GM12878 (cell line): ENCODE measurements at places on chromosomes 1 and 21.

DNA sequence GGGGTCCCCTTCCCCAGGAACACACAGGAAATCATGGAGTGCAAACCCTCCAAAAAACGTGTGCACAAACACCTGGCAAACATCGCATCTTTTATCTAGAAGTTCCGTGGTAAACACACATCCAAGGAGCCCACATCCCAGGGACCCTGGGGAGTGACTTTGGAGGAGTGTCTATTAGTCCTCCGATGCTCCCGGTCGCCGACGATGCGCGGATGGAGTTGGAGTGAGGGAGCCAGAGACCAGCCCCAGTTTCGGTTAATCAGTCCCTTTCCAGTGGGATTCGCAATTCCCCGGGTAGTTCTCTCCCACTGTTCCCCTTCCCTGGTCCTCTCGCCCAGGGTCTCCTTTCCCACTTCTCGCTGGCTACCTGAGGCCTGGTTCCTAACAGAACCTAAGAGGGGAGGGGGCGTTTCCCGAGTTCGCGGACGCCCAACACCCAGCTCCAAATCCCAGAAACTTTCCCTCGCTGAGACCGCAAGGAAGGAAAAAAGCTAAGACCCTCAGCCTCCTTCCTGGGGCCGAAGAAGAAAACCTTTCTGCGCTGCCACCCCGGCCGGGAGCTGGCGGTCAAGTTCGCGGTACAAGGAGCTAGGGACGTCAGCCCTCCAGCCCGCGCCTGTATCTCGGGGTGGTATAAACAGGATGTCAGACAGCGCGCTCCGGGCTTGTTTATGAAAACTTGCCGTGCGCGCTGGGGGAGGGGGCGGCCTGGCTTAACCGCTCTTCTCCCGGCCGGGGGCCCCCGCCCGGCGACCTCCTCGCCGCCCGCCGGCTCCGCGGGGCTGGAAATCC, 787 bp downstream of the JAK1 start:
- DNase-seq, result no peak

GRCh38 chr1:184255560-184255959, 131.3 kb upstream of the C1orf21 start:
- no peak for DNase-seq

DNA sequence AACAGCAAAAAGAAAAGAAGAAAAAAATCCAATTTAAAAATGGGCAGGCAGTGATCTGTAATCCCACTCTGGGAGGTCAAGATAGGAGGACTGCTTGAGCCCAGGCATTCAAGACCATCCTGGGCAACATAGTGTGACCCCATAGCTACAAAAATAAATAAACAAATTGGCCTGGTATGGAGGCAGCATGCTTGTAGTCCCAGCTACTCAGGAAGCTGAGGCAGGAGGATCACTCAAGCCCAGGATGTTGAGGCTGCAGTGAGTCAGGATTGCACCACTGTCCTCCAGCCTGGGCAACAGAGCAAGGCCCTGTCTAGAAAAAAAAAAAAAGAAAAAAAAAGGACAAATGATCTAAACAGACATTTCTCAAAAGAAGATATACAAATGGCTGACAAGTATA, 99.6 kb downstream of the EIF4G3 start:
- DNase-seq, result no peak

GRCh38 chr1:234642428-234642827, 32.5 kb upstream of the IRF2BP2 start:
- DNase-seq, result no peak

- DNase-seq, result no peak
Measured at GRCh38 chr1:235906436-235906835, 39.7 kb upstream of the LYST start.

DNA sequence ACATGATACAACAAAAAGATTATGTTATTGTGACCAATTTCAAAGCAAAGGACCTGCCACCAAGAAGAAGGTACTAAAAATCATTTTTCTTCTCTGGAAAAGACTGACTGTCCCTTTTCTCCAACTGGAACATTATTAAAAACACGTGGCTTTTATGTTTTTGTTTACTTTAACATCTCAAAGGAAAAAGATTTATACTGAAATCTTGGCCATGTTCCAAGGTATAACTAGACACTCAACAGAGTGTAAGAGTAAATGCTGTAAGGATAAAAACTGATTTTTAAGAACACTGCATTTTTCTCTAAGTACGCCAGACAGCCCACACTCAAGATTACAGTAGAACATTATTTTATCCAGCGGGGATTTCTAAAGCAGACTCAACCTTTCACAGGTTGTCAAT, 62.1 kb downstream of the BRWD1 start:
- DNase-seq, result no peak

DNA sequence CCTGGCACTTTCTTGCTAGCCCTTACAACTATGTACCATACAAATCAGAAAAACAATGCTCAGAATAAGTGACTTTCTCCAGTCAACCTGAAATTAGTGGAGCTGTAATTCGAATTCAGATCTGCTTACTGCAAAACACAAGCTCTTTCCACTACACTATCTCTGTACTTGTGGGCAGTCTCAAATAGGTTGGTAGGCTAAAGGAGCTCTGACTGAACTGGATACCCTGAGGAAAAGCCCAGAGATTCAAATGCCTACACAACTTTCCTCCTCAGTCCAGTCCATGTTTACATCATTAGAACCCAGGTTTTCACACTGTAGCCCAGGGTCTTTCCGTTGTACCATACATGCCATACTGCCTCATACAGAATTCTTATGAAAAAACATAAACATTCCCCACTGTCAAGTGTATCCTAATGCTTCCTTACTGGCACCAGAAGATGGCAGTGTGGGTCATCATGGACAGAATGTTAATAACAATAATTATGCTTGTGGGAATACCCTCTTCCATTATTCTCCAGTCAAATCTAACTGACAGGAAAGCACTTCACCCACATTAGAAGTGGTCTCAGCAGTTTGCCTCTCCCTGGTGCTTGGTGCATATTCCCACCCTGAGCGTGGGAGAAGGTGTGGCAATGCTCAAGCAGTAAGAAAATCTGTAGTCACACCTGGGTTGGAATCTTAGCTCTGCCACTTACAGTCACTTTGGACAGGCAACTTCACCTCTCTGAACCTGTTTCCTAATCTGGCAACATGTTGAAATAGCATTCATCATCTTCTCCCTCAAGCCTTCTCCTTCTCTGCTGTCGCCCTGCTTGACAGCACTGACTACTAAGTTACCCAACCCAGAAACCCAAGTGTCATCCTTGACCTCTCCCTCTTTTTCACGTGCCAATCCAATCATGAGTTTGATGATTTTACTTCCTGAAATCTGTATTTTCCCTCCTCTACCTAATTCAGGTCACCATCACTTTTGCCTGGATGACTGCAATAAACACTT, 14.4 kb upstream of the ZFYVE9 start:
- DNase-seq, result no peak

DNA sequence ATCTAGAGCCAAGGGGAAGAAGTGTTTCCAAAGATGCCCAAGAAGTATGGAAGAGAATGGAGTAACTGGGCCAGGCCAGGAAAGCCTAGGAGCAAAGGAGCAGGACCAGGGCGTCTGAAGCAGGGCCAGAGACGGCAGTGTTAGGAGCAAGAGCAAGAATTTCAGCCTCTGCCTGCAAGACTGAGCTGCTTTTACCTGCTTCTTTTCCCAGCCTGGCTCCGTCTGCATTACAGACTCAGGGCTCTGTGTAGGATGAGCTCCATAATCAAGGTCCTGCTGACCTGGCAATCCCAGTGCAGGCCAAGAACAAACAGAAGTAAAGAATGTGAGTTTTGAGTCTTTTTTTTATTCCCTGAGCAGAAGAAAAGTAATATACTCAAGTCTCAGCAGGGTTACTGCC, 10.1 kb downstream of the FMO1 start:
- no peak for DNase-seq

DNA sequence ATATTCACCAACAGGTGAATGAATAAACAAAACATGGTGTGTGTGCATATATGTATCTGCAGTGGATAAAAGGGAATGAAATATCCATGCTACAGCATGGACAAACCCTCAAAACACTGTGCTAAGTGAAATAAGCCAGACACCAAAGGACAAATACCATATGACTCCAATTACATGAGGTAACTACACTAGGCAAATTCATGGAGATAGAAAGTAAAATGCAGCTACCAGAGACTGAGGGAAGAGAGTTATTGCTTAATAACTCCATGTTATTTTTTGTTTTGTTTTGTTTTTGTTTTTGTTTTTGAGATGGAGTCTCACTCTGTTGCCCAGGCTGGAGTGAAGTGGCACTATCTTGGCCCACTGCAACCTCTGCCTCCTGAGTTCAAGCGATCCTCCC, 2.4 kb downstream of the ITLN1 start:
- no peak for DNase-seq

- no peak for DNase-seq
Measured at GRCh38 chr21:45319461-45320211, 31.9 kb upstream of the POFUT2 start.

DNA sequence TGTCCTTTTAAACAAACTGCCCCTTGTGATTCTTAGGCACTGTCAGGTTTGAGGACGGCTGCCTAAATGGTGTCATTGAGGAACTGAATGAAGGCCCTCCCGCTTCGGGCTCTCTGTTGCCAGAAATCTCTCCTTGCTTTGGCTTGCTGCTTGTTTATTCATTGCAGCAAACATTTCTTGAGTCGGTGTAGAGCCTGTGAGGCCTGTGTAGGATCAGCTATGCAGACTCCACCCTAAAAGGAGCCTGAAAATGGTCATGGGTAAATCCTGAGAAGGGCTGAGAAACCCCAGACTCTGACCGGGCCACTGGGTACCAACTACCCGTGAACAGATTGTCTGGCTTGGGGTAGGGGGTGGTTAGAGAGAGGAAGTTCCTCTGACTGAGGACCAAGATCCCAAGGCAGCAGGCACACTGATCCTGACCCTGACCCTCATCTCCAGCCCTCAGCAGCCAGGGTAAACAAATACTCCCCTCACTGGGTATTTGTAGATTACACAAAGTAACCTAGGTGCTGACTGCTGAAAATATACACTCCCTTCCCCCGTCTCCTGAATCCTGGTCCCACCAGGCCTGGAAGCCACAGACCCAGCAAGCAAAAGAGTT, 3.1 kb downstream of the IL6R start:
- no peak for DNase-seq

- DNase-seq, result no peak
Measured at GRCh38 chr1:91883470-91883869, 2.5 kb downstream of the TGFBR3 start.

DNA sequence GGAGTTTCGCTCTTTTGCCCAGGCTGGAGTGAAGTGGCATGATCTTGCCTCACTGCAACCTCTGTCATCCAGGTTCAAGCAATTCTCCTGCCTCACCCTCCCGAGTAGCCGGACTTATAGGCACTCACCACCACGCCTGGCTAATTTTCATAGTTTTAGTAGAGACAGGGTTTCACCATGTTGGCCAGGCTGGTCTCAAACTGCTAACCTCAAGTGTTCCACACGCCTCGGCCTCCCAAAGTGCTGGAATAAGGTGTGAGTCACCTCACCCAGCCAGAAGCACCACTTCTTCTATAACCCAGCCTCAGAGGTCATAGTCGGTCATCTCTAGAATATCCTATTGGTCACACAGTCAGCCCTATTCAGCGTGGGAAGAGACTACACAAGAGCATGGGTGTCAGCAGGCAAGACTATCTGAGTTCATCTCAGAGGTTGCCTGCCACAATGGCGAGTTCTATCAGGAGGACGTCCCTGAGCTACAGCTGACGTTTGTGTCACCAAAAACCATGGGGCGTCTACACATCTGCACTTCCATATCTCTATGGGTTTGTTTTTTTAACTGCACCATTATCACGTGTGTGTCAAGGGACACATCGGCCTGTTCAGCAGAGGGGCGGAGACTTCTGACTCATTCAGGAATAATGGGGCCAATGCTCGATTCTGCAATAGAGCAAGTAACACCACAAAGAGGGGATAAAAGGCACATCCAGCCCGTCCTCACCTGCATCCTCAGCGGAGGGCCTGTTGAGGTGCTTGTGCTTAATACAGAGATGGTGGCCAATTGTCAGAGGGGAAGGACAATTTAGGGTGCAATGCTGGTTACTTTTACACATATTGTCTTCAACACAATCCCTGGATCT, 256.3 kb upstream of the IRF2BP2 start:
- DNase-seq, result no peak

DNA sequence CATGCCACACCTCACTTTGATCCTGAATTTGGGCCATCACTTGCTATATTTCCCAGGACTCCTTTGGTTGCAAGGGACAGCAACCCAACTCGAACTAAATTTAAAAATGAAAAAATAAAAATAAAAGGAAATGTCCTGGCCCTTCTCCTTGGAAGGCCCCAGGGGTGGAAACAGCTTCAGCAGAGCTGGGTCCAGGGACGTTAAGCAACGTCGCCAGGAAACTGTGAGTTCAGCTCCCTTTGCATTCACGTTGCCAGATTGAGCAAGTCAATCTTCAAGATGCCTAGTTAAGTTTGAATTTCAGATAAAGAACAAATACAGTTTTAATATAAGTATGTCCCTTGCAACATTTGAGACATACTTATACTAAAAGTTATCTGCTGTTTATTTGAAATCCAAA, 14.6 kb upstream of the SPSB1 start:
- DNase-seq, result no peak

DNA sequence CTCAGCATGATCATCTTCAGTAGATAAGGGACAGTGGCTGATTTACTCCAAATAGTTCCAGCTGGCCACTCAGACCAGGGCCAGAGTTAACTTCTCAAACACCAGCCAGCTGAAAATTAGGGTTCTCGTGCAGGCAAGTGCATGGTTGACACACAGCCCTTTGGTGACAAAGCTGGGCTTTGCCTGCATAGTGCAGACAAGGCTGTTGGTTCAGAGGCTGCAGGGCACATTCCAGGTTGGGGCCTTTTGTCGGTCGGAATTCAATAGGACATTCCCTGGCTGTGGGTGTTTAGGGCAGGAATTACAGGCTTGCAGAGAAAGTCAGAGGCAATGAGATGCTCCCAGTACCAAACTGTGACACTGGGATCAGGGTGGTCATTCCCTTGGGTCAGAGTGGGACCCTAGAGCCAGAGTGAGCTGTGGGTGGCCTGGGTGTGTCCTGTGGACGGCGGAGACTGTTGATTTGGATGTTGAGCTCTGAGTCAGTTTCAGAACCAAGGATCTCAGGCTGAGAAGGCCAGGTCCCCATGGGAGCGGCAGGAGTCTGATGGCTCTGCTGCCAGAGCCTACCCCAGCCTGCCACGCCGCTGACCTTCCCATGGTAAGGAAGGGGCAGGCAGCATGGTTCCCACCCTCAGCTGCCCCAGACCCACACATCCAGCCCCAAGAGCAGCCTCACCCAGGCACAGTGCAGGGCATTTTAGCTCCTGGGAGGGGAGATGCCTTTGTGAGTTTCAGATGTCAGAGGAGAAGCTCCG, 56.2 kb downstream of the STUM start:
- no peak for DNase-seq

DNA sequence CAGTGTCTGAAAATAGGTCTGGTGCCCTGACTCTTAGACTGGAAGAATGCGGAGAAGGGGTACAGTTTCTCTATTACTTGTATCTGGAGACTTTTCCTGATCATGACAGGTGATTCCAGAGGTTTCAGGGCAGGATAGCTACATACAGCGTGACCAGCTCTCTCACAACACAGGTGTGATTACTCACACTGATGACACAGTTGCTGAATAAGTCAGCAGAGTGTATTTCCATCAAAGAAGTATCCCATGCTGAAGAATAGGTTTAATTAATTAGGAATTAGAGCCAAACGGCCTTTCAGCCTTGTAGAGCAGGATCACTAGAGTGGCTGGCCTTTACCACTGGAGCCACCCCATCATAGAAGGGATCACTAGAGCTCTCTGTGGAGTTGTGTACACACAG, 298.6 kb downstream of the LMX1A start:
- DNase-seq, result no peak
